Ammon's horn (tissue), 1 donor: ENCODE measurements at places on chromosomes 13 and 19.

- no peak for DNase-seq
These were observed 309.5 kb upstream of the SGCG start for GRCh38 chr13:22871231-22871630.

GRCh38 chr19:45468803-45469131 lies 971 bp downstream of the FOSB start:
- no peak for DNase-seq

DNA sequence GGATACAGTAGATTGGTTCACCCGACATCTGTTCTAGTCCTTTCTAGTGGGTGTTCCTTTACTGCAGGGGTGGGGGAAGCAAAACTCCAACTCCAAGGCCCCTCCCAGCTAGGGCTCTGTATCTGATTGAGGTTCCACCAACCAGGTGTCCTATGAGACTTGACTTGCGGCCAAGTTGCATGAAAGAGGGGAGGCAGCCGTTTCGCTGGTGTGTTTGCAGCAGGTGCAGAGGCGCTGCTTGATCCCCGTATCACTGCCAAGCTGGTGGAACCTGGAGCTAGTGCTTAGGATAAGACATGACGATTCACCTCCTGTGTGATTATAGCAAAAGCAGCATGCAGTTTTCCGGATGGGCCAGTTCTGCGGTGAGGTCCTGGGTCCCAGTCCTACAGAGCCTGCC lies 338.2 kb downstream of the UQCRFS1 start:
- DNase-seq: no peak

DNA sequence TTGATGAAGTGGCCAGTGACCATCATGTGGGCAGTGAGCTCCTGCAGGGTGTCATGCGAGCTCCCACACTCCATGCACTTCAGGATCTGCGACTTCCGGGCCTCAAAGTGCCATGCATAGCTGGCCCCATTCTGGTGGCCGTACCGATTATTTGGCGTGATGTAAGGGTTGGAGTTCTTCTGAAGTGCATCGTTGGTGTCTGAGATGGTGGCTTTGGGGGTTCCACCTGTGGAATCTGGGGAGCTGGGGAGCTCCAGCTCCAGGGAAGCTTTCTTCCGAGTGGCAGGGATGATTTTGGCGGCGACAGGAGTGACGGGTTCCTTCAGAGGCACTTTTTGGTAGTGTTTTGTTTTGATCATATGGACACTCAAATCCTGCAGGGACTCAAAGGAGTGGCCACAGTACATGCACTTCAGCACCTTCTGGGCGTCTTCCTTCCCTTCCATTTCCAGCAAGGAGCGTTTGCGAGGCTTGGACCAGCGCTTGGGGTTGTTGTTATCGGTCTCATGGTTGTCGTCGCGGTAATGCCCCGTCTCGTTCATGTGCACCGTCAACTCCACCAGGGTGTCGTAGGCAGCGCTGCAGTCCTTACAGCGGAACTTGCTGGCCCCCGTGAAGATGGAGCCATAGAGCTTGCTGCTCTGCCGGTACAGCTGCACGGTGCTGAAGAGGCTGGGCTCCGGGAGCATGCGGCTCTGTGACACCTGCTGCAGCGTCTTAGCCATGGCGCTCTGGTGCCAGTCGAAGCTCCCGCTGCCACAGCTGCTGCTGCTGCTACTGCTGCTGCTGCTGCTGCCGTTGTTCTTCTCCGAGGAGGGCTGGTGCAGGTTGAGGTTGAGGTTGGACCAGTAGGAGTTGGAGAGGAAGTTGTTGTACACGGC lies 70.4 kb downstream of the TSHZ3 start:
- DNase-seq: no peak

- no peak for DNase-seq
These were observed 7.7 kb upstream of the KIR2DL4 start for GRCh38 chr19:54795758-54796157.

- DNase-seq: no peak
These were observed 122.0 kb downstream of the ENOX1 start for GRCh38 chr13:43664700-43665191.

GRCh38 chr19:41339936-41340335 lies 13.8 kb downstream of the TGFB1 start:
- DNase-seq: no peak

GRCh38 chr19:19948800-19949199 lies 48.1 kb downstream of the ZNF93 start:
- no peak for DNase-seq

GRCh38 chr19:56837004-56837403 lies 3.5 kb downstream of the PEG3 start:
- DNase-seq: peak; percentile 13

- DNase-seq: no peak
These were observed 855.6 kb downstream of the EFNB2 start for GRCh38 chr13:105679838-105680237.

DNA sequence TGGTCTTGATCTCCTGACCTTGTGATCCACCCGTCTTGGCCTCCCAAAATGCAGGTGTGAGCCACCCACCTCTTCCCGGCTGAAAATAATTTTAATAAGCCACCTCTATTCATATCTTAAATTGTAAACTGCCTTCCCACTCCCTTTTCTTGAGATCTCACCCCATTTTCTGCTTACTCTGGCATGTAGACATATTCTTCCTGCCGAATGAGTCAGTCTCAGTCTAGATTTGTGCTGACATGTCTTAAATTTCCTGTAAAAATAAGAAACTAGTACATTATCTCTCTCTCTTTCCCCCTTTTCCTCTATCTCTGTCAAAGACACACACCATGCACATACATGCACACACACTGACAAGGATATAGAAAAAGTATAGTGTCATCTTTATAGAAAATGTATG lies 60.9 kb downstream of the THSD1 start:
- no peak for DNase-seq

DNA sequence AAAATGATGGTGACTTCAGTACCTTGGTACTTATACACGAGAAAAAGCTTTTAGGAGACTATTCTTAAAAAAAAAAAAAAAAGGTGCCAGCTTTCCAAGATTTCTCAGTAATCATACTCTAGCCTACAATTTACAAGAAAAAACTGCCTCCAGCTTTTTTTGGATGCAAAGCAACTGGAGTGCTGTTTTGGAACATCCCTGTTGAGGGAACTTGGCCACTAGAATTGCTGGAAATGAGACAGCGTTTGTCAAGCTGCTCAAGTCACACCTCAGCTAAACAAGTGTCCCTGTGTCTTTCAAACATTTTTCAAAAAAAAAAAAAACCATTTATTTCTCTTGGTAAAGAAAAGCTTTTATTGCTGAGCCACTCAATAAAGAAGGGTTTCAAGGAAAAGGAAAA lies 413.1 kb upstream of the ARGLU1 start:
- DNase-seq: peak; percentile 30

- no peak for DNase-seq
These were observed 642.7 kb upstream of the ARGLU1 start for GRCh38 chr13:107210723-107211030.

GRCh38 chr19:57244513-57244912 lies 4.1 kb downstream of the ZNF805 start:
- DNase-seq: no peak

DNA sequence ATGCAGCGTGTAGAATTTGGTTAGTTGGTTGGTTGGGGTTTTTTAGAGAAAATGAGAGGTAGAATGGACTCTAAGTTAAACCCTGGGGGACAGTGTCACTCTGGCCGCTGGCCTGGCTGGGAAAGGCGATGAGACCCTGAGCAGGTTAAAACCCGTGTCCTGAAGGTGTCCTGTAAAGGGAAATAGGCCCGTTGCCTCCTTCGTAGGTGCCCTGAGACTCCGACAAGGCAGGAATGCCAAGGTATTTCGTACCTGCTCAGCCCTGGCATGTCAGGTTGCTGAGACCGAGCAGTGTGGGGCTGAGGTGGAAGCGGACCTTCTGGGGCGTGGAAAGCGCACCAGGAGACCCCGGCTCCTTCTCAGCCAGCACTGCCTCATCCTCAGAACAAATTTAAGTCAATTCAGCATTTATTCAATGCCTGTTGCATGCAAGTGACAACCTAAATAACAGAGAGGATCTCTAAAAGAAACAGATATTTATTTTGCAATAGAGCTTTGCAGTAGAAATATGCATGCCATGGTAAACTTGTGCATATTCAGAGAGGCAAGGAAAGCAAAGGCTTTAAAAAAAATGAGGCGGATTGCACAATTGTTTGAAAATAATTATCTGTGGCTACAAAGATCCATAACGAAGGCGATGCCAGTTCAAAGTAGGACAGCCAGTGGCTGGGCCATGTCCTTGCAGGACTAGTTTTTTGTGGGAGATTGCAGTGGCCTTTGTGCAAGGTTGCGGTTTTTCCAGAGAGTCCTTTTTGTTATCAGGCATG lies 1.4 kb upstream of the RAB20 start:
- DNase-seq: no peak

- no peak for DNase-seq
These were observed 5.8 kb downstream of the ARHGAP35 start for GRCh38 chr19:46866407-46867136.

DNA sequence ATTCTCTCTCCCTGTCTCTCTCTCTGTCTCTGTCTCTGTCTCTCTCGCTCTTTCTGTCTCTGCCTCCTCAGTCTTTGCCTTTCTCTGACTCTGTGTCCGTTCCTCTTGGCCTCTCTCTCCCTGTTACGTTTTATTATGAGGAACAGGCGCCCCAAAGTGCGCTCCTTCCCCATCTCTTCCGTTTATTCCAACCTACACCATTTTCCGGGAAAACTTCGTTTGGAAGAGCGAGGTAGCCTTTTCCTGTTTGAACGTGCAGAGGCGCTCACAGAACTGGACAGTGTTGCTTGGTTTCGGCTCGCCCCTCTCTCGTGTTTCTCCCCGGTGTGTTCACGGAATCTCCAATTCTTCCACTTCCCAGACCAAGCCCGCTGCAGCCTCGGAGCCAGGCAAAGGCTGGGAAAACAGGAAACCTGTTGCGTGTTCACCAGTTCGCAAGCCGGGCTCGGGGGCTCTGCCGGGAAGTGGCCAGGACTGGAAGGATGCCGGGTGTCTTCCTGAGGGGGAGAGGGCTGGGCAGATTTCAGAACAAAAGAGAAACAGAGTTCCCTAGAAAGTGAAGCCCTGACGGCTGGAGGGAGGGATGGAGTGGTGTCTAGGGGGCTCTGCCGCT lies 605 bp downstream of the TMEM255B start:
- no peak for DNase-seq

- no peak for DNase-seq
These were observed 17.6 kb downstream of the PPP1R12C start for GRCh38 chr19:55099557-55100506.

GRCh38 chr19:8831373-8831772 lies 731 bp downstream of the ZNF558 start:
- no peak for DNase-seq

GRCh38 chr19:35248310-35249145 lies at the start of gene LSR:
Gene LSR (plus strand): TSS chr19:35249002. CDS start chr19:35249023, 21 bp downstream.
- DNase-seq: no peak

DNA sequence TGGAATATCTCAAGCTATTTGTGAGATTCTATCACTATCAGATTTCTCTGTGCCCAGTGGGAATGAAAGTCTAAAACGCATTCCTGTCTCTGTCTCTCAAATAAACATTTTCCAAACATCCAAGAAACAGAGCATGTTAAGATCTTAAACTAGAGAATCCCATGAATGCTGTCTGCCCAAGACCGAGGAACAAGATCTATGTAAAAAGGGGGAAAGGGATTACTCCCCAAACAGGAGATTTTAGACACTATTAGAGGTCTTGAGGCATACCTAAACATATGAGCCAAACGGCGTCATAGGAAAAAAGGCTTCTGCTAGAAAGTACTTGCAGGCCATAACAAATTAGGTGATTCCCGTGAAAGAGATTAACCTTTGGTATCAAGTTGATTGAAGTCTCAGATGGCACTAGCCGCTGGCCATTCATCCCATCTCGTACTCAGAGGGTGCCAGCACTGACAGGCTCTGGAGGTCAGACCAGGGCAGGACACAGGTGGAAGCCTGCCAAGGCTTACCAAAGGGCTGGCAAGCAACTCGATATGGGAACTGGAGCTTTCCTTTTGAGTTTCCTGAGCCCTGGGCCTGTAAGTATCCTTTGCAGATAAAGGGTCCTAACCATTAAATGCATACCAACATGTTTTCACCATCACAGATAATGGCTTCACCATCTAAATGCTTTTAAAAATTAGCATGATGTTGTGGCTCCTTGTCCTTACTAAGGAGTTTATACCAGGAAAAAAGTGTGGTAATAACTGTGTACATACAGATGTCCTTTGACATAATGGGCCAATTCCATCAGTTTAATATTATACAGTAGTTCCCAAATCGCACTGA lies 225.2 kb downstream of the FOXO1 start:
- peak; percentile 85 for DNase-seq

DNA sequence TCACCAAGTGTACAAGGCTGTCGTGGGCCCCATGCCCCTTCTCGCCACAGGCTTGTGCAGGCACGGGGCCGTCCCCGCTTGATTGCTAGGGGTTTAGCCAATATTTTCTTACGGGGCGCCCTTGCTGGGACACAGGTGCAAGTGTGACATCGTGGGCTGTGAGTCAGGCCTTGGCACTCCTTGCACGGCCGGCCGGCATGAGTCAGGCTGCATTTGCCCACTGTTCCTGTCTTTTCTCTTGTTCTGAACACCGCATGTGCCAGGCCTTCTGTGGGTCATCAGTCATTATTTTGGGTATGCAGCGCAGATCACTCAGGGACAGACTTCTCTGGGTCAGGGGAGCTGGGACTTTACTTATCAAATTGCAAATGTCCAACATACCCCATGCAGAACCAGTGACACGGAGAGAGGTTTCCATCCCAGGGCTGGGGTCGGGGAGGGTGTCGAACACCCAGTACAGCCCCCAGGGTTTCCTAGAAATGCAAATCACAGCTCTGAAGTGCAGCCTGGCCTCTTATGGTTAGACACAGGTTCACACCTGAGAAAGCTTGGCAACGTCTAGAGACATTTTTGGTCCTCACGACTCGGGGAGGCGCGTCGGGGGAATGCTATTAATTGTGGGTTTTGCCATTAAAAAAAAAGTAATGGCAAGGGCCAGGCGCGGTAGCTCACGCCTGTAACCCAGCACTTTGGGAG lies 22.5 kb upstream of the KLF2 start:
- DNase-seq: no peak

GRCh38 chr13:98410612-98411011 lies 166.3 kb downstream of the STK24 start:
- DNase-seq: no peak

DNA sequence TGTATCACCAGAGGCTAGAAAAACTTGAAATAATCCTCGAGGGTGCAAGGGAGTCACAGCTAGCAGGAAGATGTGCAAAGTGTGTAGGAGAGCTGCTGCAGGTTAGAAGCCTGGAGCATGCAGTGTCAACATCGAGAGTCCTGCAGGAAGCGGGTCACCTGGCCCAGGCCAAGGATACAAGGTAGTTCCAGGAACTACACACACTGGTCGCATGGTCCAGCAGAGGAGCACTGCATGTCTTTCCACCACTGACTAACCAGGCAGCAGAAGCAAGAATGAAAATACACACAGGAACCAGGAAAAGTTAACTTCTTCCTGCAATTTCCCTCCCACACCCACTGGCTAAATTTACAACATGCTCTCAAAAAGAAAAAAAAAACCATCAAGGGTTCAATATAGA lies 36.0 kb upstream of the MIR17HG start:
- no peak for DNase-seq
